ENCODE measurements at places on chromosomes 4 and X.

- DNase-seq: no peak
Observed at GRCh38 chrX:68139791-68140190, 293.5 kb downstream of the OPHN1 start.

DNA sequence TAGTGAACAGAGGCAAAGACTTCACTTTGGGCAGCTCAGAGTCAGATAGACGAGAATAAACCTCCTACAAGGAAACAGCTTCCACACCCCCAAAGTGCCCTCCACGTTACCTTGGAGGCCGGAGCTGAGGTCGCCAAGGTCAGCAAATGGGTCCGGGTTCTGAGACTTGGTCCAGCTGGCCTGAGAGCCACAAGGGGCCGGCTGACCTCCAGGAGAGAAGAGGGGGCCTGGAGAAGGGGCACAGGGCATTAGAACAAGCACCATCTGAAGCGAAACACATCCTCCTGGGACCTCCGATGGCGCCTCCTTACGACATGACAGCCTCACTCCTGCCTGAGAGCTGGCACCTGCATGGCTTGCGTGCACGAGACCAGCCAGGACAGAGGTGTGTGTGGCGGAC lies 33.6 kb upstream of the CPLX1 start:
- DNase-seq: no peak

- DNase-seq: no peak
Observed at GRCh38 chrX:151363316-151363715, 33.7 kb upstream of the VMA21 start.

- peak; percentile 67 for DNase-seq
Observed at GRCh38 chrX:100928660-100929613, at the start of gene XKRX. TSS of gene XKRX (minus strand) at chrX:100928917. CDS start at chrX:100928304, 613 bp downstream.

GRCh38 chr4:85823295-85823694 lies 348.3 kb downstream of the ARHGAP24 start:
- DNase-seq: peak; percentile 38

GRCh38 chrX:150774798-150775568 lies 81.8 kb downstream of the MTMR1 start:
- no peak for DNase-seq

DNA sequence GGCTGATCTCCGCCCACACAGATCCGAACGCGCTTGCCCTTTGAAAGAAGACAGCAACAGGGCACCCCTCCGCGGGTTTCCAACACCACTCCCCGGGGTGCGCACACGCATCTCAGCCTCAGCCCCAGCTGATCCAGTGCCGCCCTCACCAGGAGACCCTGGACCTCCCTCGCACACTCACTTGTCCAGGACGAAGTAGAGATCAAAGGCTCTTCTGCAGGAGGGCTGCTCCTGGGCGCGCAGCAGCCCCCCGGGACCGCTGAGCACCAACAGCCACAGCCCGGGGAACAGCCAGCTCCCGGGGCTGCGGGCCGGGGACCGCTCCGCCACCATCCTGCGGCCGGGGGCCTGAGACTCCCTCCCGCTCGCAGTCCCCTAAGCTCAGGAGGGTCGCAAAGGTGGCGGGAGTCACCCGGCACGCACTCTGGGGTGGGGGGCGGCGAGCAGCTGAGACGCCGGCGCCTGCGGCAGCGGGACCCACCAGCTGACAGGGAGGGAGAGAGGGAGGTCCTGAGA lies 743 bp downstream of the ANTXR2 start:
- DNase-seq: peak; percentile 12

DNA sequence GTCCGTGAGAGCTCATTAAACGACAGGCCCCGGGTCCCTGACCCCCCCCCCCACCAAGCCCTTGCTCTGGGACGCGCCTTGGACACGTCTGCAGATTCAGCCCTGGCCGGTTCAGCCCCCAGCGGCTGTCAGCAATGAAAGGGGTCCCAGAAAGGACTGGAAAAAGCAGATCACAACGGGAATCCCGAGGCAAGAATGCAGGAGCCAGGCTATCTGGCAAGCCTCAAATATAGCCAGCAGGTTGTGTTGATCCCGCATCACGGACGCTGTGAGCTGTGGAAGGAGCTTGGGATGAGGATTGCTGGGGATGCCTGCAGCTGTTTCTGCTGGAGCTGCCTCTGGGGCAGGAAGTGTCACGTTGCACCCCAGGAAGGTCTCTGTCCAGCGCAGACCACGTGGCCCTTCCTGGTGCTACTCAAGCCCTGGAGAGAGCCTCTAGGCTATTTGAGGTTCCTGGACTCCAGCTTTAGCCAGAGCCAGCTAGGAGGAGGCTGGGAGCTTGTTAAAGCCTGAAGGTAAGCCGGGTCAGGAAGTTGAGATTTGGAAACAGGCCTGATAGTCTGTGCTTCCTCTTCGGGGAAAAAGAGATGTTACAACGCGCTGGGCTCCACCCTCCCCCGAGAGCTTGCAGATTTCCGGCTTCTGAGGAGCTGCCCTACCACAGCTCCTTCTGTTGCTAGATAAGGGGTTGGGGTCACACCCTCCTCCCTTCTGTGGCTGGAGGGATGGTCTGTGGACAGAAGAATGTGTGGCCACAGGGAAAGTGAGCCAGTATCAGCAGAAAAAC lies 19.3 kb upstream of the CSF2RA start:
- no peak for DNase-seq

DNA sequence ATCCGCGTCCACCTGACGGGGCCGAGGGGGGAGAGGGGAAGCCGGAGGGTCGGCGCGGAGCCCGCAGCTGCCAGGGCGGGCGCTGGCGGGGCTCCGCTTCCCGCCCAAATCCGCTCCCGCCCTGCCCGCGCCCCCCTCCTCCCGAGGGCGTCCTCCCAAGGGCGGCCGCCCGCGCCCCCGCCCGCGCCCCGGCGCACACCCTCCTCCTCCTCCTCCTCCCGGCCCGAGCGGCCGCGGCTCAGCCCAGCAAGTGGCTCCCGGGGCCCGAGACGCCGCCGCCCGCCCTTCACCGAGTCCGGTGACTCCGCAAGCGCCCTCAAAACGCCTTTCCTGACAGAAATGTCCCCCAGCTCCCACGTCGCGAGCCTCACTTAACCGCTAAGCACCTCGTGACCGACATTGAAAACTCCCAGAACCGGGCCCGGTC lies 487 bp downstream of the HMGB2 start:
- DNase-seq: peak; percentile 12

- no peak for DNase-seq
Observed at GRCh38 chr4:24565054-24565453, 19.3 kb downstream of the DHX15 start.

DNA sequence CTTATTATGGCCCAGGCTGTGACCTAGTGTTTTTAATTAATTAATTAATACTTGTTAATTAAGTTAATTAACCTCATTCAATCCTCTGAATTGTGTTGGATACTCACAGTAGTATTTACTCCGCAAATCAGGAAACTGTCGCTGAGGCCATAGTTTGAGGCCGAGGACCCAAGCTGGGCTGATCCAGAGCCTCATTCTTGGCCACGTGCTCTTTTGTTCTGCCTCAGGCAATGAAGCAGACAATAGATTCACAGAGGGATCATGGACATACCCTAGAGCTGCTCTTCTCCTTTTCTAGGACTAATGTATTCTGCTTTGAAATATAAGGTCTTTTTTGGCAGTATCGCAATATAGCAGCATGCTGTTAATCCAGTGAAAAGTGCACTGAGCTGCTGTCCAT lies 24.0 kb upstream of the SNCA start:
- DNase-seq: no peak

- no peak for DNase-seq
Observed at GRCh38 chr4:88276952-88277710, 7.2 kb downstream of the PPM1K start.

Data from NCI-H1105 (cell line).